Endothelial cell (in vitro differentiated cells): ENCODE measurements at places on chromosomes 5 and 9.

DNA sequence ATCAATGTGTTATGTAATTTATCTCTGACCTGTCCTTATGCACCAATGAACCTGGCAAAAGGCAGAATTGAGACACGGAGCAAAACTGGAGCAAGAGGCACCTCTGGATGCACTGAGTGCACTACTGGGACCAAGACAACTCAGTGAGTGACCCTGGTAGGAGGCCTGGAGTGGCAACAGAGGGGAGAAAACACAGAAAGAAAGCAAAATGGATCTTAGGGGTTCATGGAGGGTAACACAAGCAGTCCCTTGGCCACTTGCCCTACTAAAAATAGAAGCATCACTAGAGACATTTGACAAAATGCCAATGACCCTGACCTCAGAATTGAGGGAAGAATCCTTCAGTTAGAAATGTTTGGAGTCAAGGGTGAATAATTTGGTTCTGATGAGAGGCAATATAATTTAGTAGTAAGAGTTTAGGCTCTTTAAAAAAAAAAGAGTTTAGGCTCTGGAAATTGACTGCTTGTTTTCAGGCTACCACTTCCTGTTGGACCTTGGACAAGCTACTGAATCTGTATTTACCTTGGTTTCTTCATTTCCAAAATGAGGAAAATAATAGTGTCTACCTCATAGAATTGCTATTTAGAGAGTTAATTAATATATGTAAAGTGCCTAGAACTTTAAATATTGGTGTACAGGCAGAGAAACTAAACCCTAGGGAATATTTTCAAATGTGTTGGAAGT, 234.9 kb upstream of the TARS1 start:
- no peak for DNase-seq

DNA sequence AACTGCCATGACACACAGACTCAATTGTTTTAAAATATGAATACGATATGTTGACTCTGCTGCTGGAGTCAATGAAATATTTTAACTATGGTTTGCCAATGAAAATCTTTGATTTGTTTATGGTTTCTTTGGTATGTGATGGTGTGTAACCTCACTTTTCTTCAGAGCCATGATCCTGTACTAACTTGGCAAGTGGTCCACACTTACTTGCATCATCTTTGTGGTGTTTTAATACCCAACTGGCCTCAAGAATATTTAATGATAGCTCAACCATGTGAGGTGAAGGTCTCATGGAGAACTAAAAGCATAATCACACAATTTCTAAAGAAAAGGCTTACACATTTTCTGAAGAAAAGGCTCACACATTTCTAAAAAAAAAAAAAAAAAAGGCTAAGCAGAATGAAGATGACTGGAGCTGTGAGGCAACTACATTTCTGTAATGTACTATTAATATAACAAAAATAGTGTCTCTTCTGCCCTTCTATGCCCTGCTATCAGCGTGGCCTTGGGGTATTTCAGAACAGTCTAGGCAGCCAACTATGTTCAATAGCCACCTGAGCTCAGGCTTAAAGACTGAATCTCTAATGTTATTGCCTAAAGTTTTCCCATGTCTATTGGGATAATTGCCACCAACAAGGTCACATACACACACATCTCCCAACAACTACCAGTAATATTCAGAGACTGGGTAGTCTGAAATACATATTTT, 395.0 kb downstream of the MLLT3 start:
- DNase-seq = no peak

GRCh38 chr9:128358861-128359260, 12.3 kb upstream of the URM1 start:
- no peak for DNase-seq

GRCh38 chr9:85715587-85715986, 26.2 kb downstream of the AGTPBP1 start:
- DNase-seq = no peak

GRCh38 chr5:24368115-24368514, 276.7 kb downstream of the CDH10 start:
- DNase-seq = no peak

GRCh38 chr5:170338291-170338690, 40.7 kb upstream of the LCP2 start:
- DNase-seq = no peak

DNA sequence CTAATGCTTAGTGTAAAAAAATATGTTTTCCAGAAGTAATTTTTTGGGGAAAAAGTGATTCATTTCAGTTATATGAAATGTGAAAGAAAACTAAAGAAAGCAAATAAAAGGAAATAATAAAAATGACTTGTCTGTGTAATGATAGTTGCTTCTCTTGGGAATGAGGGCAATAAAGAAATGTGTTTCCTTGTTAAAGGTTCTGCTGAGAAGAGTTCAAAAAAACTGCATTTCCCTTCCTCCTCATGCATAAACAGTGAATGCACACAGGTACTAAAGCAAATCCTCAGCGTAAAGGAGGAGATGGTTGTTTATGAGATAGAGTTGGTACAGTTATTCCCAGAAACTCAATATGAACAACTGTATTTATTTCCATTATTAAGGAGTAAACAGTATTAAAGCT, 307.6 kb downstream of the GLIS3 start:
- DNase-seq = no peak

DNA sequence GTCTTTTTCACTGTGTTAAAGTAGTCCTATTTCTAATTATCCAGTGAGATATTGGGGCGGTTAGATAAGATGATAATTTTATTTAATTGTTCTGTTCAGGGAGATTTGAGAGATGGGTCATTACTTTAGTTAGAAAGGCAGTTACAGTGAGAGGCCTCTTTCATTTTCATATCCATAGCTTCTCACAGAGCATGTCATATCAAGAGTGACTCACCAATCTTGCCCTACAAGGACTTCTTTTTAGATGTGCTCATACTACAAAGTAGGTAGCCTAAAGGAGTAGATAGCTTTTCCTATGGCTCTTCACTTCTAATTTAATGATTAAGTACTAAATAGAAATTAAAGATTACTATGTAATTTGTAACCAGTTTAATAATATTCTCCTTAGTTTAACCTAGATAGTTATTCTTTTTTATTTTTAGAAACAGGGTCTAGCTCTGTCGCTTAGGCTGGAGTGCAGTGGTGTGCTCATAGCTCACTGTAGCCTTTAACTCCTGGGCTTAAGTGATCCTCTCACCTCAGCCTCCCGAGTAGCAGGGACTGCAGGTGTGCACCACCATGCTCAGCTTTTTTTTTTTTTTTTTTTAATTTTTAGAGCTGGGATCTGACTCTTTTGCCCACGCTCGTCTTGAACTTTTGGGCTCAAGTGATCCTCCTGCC, 71.0 kb downstream of the FER start:
- no peak for DNase-seq

GRCh38 chr9:22088717-22089061, 79.6 kb upstream of the CDKN2B start:
- no peak for DNase-seq

DNA sequence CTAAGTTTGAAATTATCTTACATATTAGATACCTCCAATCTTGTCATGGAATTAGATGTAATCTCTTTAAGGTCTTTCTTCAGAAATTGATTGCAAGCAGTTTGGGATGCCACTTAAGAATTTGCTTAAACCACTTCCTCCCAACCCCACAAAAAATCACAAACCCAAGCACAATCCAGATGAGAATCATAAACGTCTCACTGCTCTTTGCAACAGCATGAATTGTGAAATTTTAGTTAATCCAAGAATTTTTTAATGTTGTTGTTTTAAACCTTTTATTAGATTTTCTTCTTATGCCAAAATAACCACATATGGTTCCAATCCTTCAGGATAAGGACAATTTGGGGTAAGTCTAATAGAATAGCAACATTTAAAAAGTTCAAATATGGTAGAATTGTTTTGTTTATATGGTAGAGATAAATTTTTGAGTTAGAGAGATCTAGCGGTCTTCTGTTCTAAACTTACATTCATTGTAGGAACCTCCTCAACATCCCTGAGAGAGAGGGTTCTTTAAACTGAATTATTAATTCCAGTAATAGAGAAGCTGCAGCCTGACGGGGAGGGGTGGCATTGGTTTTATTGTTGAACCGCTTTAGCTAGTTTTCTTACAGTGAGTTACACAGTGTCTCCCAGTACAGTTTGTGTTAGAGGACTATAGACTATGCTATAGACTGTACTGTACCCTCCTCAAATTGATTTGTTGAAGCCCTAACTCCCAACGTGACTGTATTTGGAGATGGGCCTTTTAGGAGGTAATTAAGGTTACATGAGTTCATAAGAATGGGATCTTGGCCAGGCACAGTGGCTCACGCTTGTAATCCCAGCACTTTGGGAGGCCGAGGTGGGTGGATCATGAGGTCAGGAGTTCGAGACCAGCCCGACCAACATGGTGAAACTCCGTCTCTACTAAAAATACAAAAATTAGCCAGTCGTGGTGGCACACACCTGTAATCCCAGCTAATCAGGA, 24.8 kb upstream of the IL6ST start:
- no peak for DNase-seq

- no peak for DNase-seq
Observed at GRCh38 chr5:78568212-78568611, 80.4 kb downstream of the LHFPL2 start.
